ENCODE measurements at places on chromosomes 1 and 21.

DNA sequence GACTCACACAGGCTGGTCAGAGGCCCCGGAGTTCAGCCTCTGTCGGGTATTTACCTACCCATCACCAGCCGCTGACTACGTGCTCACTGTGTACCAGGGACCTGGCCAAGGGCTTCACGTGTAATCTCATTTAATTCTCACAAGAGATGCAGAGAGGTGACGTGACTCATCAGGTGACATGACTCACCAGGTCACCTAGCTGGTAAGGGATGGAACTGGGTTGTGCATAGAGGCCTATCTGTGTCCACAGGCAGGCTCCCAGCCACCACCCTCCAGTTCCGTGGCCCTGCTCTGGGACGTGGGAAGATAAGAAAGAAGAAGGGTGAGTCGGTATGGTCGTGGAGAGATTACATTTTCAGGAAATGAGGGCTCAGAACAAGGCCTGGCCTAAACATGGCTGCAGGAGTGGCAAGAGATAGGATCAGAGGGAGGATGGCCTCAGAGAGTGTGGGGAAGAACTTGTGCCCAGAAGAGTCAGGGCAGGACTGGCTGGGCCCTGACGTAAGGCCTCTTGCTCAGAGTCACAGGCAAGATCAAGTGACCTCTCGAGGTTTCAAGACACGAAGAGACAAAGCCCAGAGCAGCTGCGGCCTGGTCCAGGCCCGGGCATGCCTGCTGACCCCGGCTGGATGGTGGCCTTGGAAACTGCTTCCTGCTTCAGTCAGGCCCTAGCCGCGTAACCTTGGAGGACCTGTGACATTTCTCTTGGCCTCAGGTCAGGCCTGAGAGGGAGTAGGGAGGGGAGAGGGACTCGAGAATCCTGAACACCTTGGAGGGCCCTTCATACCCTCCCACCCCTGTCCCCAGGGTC is 52.7 kb upstream of the WASF2 start:
- peak; percentile 31 for DNase-seq

DNA sequence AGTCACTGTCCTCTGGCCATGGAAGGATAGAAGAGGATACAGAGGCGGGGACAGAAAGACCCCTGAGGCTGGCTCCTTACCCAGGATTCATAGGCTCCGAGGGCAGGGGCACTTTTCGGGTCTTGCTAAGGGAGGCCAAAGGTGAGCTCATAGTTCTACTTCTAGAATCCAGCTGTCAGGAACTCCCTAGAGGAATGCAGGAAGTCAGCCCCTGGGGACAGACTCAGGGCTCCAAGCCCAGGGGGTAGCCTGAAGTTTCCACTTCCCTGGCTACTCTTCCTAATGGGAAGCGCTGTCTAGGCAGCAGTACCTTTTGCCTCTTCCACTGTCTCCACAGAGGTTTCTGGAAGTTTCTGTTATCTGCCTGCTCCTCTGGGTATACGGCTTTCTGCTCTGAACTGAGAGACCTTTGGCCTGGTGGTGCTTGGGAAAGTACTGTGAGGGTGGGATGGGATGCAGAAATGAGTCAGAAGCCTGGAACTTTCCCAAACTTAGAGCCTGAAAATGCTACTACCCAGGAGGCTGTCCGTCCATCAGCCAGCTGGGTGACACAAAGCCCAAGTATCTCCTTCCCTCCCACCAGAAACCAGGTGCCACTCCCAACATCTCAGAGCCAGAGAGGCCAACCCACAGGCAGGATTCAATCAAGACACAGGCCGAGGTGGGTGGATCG is 3.6 kb downstream of the UBXN11 start:
- no peak for DNase-seq

DNA sequence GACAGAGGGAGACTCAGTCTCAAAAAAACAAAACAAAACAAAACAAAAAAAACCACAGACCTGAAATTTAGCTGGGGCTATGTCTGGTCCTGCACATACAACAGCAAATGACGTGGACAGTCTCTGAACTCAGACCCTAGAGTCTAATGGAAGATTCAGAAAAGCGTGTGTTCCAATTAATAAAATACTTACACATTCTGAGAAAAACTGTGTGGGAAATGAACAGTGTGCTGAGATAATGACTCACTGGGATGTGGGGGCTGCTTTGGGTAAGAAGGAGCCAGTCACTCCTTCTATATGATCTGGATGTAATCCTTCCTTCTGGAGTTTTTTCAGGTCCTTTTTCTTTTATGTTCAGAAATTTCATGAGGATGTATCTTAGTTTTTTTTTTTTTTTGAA is 29.4 kb downstream of the CLDN14 start:
- no peak for DNase-seq

GRCh38 chr1:16906873-16907272 is 11.1 kb downstream of the RNU1-2 start:
- DNase-seq: no peak

DNA sequence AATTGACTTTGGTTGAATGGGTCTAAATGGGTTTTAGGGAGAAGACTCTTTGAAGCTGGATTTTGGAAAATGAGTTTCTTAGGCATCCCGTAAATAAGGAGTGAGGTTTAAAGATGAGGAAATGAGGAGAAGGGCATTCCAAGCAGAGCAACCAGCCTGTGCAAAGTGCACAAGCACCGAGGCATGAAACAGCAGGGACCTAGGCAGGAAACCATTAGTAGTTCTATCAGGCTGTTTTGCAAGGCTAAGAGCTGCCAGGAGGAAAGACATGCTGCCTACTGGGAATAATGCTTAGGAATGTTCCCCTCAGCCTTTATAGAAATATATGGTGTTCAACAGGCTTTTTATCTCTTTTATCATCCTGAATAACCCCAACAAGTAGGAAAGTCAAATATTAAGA is 153.1 kb upstream of the FGGY start:
- no peak for DNase-seq

- DNase-seq: no peak
Observed at GRCh38 chr1:203187689-203188264, 1.3 kb upstream of the CHI3L1 start.

GRCh38 chr1:218384581-218384993 is 39.5 kb downstream of the TGFB2 start:
- peak; percentile 32 for DNase-seq

GRCh38 chr1:13892198-13892597 is 192.2 kb downstream of the PRDM2 start:
- no peak for DNase-seq

DNA sequence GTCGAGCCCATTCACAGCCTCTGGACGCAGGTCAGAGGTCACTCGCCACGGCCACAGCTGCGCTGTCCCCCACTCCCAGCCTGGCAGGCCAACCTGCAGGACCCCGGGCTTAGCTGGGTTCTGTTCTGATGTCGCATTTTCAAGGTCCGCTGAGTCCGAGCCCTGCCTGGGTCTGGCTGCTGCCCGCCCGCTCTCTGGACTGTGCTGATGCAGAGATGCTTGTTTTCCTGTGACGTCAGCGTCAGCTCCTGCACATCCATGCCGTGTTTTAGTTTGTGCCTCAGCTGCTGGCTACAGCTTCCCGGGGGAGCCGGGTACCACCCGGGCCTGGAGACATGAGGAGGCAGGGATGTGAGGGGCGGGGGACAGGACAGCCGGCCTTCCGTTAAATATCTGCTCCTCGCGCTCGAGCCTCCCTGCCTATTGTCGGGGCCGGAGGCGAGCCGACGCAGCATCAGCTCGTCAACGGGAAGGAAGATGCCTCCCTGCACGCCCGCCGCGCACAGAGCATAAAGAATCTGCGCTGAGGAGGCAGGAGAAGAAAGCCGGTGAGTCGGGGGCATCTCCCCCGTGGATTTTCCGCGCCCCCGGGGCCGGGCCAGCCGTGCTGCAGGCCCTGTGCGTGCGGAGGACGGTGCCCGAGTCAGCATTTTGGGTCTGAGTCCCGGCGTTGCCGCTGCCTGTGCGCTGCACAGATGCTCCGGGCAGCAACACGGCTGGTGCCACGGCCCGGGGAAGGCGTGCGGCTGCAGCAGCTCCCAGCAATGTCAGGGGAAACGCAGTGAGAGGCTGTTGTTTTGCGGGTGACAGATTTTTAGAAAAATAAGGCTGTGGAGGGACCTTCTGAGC is 23.4 kb downstream of the PRKCZ start:
- DNase-seq: no peak

DNA sequence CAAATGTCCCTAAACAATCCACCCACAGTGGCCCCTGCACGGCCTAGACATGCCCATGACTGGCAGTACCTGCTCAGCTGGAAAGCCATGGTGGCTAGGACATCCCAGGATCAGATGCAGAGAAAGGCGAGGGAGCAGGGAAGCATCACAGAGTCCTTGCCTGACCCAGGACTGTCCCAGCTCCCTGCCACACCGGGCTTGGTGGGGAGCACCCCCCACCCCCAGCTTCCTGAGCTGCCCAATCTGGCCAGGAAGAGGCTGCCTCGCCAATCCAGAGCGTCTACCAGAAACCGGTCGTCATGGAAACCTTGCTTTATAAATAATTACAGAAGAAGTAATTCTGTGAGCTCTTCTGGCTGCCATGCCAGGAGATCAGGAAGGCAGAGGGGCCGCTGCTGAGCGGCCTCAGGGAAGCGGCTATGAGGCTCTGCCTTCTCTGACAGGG is 34.8 kb downstream of the ACOT7 start:
- no peak for DNase-seq

- no peak for DNase-seq
Observed at GRCh38 chr1:73604211-73604610, 593.8 kb downstream of the LRRIQ3 start.

DNA sequence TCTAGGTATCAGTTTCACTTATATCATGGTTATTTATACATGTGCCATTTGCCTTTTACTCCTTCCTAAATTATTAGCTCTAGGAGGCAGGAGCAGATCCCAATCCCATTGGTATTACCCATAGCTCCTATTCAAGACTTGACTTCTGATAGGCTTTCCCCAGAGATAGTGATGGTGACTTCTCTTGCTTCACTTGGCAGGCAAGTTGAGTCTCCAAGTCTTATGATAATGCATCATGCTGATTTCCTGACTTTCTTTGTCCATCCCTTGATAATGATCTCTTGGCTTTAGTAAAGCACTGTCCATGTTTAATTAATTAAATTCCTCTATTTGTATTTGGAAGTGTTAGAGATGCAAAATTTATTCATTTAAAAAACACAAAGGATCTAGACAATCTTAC is 253.5 kb upstream of the ADAMTS5 start:
- DNase-seq: no peak

DNA sequence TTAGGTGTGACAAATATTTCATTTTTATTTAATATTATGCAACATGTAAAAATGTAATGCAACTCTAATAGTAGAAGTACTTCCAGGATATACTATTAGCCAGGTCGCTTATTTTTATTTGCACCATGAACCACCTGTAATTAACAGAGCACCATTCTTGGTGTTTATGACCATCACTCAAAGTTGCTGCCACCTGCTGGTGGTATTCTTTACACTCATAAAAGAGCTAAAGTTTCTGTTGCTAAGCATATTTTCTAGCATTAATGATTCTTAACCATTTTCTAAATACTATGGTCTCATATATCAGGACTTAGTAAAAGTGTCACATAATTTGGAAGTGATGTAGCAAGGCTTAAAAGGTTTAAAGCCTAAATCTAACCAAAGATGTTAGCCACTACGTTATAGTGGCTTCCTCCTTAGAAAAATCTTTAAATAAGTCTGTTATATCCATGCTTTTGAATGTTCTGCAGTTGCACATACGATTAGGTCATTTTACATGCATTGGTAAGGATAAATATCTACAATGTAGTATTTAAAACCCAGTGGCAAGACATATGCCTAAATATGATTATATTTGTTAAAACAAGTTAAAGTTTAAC is 244.5 kb downstream of the NEGR1 start:
- no peak for DNase-seq

DNA sequence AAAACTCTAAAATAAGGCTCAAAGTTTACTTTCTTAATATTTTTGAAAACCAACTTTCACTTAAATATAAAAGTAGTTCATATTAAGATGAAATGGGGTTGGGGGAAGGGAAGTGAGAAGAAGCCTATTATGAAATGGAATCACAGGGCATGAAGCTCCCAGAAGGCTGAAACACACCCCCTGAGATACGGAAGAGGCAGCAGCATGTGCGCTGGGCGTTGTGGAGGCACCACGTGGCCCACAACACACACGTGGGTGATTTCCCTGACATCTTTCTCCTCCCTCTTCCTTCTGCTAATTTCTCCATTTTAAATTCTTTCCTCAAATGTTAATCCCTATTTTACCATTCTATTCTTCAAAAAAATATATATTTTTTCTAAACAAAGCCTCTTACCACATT is 35.6 kb upstream of the SEC16B start:
- DNase-seq: no peak

DNA sequence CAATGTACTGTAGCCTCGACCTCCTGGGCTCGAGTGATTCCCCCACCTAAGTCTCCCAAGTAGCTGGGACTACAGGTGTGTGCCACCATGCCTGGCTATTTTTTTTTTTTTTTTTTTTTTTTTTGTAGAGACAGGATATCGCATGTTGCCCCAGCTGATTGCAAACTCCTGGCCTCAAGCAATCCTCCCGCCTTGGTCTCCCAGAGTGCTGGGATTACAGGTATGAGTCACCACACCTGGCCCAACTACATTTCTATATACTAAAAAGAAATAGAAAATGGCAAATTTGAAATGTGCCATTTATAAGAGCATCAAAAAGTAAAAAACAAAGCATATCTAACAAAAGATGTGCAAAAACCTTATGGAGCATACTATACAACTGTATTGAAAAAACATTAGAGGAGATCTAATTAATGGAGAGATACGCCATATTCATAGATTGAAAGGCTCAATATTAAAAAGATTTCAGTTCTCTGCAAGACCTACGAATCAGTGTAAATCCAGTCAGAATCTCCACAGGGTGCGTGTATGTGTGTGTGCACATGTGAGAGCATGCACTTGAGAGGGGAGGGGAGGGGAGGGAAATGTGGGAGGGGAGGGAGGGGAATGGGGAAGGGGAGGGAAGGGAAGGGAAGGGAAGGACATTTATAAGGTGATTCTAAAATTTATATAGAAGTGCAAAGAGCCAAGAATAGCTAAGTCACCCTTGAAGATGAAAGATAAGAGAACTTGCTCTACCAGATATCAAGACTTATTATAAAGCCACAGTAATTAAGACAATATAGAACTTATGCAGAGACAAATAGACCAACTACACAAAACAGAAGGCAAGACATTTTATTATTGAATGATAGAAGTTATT is 15.5 kb upstream of the PADI4 start:
- no peak for DNase-seq

GRCh38 chr21:33686386-33686785 is 44.1 kb downstream of the ITSN1 start:
- DNase-seq: no peak

DNA sequence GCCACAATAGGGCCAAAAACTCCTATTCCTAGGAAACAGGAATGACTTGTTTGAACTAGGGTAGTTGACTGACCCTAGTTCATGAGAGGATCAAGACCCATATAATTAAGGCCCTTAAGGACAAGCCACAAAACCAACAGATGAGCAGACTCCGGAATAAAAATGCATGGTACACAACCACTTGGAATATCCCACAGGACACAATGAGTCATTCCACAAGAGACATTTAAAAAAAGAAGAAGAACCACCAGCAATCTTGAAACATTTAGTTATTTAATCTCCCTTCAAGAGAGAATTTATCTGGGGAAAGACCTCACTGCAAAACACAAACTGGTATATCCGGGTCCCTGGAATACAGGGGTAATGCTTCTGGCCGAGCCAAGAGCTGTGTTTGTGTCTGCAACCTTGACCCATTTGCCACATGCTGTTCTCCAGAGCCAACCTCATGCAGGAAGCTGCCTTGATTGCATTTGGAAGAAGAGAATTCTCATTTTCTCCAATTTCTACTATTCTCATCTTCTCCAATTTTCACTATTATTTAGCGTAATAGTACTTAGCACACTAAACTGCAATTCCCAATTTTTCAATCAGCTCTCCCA is 135.5 kb downstream of the TGFBR3 start:
- DNase-seq: no peak
